ENCODE measurements at places on chromosomes 12 and 14.

DNA sequence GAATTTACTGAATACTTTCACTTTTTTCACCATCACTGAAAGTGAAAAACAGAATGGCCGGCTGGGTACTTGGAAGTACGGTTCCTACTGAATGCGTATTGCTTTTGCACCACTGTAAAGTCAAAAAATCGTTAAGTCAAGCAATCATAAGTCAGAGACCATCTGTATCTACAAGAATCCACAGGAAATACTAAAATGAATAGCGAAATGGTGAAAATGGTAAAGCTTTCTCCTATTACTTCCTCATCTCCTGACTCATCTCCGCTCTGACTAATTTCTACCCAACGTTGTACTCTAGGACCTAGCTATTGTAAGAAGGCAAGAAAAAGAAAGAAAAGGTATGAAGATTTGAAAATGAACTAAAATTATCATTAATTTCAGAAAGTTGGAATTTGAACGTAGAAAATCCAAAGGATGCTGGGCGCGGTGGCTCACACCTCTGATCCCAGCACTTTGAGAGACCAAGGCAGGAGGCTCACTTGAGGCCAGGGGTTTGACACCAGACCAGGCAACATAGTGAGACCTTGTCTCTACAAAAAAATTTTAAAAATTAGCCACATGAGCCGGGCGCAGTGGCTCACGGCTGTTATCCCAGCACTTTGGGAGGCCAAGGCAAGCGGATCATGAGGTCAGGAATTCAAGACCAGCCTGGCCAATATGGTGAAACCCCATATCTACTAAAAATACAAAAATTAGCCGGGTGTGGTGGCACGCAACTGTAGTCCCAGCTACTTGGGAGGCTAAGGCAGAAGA lies 5.3 kb upstream of the CDCA4 start:
- DNase-seq: no peak

GRCh38 chr12:130253866-130254265 lies 83.8 kb upstream of the PIWIL1 start:
- DNase-seq: no peak

- DNase-seq: no peak
Observed at GRCh38 chr12:72472350-72472749, 200.2 kb downstream of the TRHDE start.

DNA sequence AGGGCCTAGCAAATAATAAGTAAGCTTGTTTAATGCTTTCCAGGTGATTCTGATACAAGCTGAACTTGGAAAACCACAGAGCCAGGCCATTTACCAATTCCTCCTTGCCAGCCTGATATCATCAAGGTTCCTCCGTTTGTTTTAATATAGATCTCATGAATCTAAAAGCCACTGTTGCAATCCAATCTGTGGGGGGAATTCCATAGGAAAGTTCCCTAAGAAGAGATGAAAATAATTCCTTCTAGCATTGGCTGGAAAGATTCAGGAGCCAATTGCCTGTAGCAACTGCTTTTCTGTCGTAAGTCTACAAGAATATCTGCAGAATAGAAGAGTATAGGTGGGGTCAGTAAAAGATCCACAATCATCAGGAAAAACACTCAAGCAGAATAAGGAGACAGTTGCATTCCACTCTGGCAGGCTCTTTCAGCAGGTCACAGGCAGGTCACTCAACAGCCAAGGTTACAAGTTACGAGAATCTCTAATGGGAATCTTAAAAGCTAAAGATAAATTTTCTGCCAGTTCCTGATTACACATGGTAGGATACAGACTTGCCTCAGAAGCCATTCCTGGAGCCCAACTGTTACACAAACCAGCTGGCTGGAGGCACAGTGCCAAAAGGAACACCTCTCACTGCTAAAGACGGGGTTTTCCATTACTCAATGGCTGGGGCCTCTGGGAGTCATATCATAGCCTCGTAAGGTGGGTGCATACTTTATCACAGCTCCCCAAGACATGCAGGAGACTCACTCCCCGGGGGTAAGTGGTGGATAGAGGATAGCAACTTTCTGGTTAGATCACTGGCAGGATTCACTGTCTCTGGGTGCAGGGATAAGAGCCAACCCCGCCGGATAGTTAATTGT lies 43.6 kb downstream of the FGD6 start:
- DNase-seq: no peak

- DNase-seq: no peak
Observed at GRCh38 chr12:41962171-41962572, 182.5 kb downstream of the GXYLT1 start.

DNA sequence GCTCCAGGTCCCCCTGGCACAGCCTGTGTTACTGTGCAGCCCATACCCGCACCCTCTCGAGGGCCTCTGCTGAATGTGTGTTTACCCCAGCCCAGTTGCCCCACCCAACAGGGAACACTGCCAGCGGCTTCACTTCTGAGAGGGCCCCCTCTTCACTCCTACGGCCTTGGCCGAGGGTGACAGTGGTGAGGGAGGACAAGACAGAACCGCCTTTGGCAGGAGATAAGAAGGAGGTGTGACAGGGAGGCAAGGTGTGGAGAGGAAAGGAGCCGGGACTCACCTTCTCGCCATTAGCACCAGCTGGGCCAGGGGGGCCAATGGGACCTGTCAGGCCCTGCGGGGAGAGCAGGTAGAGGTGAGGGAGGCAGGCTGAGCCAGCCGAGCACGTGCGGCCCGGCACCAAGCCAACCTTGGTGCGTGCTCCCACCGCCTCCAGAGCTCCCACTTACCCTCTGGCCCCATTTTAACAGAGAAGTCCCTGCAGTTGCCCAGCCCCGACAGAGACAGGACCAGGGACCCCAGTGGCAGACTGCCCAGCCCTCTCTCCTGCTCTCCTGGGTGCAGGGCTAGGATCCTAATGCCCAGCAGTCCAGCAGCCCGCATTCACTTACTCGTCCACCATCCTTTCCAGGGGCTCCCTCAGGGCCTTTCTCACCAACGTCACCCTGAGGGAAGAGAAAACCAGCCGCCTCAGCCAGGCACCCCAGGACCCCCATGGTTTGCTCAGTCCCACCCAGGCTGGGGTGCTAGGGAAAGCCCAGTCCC lies 18.3 kb downstream of the TMEM106C start:
- no peak for DNase-seq

GRCh38 chr12:46402451-46402850 lies 29.9 kb upstream of the SLC38A2 start:
- no peak for DNase-seq

GRCh38 chr14:67955261-67955660 lies 135.7 kb downstream of the RAD51B start:
- no peak for DNase-seq

DNA sequence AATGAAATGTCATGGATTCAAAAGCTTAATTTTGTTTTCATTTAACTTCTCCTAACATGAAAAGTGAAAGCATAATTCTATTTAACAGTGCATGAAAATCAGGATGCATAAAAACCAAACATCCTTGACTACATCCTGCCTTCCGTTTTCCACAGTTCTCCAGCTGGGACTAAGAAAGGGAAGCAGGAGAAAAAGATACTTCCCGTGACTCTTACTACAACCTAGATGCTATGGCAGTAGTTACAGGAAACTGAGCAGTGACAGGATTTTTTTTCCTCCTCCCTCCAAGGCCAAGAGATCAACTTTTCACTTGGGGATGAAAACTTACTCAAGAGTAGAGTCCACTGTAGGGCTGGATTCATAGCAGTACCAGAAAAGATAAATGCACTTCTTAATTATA lies 2.6 kb downstream of the EXOC5 start:
- no peak for DNase-seq

- no peak for DNase-seq
Observed at GRCh38 chr14:32524609-32525375, 195.7 kb downstream of the AKAP6 start.

GRCh38 chr12:17137396-17137795 lies 531.4 kb upstream of the LMO3 start:
- DNase-seq: no peak

DNA sequence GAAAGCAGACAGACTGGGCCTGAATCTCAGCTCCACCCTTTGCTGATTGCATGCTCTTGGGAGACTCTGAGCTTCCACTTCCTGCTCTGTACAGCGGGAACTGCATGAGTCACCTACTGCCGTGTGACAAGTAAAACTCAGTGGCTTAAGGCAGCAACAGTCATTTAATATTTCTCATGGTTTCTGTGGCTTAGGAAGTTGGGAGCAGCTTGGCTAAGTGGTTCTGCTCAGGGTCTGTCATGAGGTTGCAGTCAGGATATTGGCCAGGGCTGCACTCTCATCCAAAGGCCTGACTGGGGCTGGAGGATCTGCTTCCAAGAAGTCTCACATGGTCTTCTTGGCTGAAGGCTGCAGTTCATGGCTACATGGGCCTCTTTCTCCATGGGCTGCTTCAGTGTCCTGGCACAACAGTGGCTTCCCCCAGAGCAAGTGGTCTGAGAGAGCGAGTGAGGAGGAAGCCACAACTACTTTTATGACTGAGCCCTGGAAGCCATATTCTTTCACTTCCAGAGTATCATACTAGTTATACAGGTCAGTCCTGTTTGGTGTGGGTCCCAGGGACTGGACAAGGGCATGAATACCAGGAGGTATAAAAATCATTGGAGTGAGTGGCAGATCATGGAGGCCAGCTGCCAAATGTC lies 49.7 kb downstream of the FAM222A start:
- DNase-seq: no peak

- DNase-seq: no peak
Observed at GRCh38 chr14:71967704-71968103, 35.5 kb downstream of the RGS6 start.

DNA sequence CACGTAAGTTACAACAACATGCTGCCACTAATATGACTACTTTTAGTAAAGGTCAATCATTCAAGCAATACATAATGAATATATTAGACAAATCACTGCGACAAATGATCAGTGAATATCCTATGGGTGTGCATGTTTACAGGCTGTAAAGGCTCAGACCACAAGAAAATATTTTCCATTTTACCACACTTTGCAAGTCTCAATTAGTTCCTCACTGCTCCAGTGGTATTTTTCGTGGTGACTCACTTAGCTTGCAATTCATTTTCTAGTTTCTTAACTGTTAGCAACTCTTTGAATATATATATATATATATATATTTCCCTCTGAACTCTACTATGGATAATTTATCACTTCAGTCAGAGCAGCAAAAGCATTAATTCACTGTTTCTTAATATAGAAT lies 96.9 kb downstream of the EML5 start:
- DNase-seq: no peak

DNA sequence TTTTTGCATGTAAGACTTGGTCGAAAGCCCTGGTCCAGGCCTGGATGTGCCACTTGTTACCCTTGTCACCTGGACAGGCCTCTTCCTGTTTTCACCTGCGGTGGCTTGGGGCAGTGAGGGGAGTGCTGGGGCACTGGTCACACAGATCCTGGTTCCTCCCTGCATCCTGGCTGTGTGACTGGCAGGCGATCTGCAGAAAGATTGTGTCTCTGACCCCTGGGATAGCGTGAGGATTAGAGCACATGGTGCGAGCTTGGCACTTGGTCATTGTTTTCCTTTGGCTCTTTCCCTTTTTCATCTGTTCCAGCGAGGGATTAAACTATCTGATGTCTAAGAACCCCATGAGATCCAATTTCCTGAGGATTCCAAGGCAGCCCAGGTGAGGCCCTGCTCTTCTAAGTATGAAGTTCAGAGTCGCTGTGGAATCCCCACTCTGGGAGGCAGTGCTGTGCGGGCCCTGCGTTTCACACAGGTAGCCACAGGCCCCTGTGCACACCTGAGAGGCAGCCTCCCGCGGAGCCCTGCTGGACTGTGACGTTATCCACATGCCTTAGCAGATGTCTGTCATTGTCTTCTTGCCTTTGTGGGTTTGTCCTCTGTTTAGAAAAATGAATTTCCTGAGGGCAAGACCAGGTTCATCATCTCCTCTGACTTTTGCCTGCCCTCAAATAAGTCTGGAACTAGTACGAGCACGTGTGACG lies 288.4 kb downstream of the CACNA1C start:
- DNase-seq: no peak

GRCh38 chr14:105093038-105093430 lies 27.8 kb upstream of the GPR132 start:
- no peak for DNase-seq

- DNase-seq: no peak
Observed at GRCh38 chr12:63915105-63915800, 70.8 kb downstream of the SRGAP1 start.

DNA sequence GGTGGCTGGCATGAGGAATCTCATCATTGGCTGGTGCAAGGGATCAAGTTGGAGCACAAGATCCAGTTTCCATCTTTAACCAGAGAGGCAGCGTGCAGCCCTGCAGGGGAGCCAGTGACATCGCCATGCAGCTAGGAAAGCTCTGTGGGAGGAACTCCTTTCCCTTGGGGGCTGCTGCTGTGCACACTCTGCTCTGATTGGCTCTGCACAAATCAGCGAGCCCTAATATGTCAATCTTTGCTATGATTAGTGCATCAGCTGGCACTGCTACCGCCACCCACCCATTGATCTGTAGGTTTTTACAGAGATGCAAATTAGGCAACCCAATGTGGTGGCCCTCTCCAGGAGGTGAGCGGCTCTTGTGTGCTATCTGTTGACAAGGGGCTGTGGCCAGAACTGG lies 262.6 kb downstream of the PCNX1 start:
- DNase-seq: no peak

GRCh38 chr14:74492776-74493342 lies at the start of gene NPC2:
Gene NPC2, minus strand, starts transcription at chr14:74493305. Its CDS starts 31 bp downstream, at chr14:74493274.
- no peak for DNase-seq

DNA sequence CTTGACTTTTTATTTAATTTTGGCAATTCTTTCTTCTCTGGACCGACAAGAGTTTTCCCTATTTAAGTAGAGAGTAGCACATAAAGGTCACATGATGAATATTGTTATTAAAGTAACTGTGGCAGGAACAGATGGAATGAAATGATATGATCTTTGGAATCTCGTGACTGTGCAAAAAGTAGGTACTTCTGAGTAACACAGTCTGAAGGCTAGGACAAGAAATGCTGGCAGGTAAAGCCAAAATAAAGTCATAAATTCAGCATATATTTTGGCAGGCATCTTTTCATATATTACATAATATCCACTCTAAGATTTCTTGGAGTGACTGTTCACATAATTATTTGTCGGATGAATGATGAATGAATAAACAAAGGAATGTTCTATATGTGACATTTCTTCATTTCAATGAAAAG lies 121.4 kb downstream of the EFCAB11 start:
- no peak for DNase-seq

- DNase-seq: no peak
Observed at GRCh38 chr12:96227365-96228106, 33.4 kb downstream of the ELK3 start.

DNA sequence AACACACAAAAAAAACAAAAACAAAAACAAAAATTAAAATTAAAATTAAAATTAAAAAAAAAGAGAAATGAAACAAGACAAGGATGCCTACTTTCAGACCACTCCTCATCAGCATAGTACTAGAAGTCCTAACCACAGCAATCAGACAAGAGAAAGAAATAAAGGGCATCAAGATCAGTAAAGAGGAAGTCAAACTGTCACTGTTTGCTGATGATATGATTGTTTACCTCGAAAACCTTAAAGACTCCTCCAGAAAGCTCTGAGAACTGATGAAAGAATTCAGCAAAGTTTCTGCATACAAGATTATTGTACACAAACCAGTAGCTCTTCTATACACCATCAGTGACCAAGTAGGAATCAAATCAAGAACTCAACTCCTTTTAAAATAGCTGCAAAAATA lies 29.2 kb downstream of the ALG10 start:
- DNase-seq: no peak
